ENCODE measurements at places on chromosomes 7 and 10.

DNA sequence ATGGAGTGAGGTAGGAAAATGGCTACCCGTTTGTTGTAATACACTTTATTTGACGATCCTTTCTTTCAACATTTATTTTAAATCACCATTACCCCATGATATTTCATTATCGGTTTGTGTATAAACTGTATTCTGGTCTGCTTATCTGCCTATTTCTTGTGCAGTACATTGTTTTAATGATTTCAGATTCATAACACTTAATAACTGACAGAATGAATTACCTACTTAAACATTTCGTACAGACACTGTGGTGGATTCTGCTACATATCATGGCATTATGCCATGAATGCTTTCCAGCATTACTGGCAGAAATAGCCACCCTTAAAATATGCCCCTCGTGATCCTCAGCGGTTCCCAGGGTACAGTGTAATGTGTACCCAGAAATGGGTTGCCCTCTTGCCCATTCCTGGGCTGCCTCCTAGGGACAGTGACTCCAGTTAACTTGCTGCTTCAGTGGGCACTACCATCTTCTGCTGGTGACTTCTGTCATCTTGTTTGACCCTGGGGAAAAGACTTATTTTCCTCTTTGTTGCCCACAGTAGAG lies 74.5 kb downstream of the C1GALT1 start:
- no peak for DNase-seq

GRCh38 chr7:95578299-95578855 lies 17.9 kb downstream of the PDK4 start:
- no peak for DNase-seq

- no peak for DNase-seq
Measured at GRCh38 chr10:123904834-123905409, 13.3 kb upstream of the CPXM2 start.

- no peak for DNase-seq
Measured at GRCh38 chr10:1413256-1413655, 324.1 kb downstream of the ADARB2 start.

DNA sequence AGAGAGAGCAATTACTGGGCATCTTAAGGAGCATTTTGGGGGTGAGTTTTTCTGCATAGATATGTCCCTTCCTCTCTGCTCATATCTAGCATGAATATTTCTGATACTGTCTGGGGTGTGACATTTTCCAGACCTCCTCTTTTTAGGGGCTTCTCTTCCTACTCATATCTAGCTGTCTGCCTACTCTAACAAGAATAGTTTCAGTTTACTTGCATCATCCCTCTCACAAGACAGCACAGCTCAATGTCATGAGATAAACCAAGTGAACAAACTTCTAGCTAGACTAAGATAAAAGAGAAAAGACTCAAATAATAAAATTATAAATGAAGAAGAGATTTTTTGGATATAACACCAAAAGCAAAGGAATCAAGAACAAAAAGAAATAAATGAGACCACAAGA lies 419.5 kb upstream of the SORCS1 start:
- DNase-seq = no peak
